ENCODE measurements at places on chromosomes 2 and 18.

- no peak for DNase-seq
Measured at GRCh38 chr2:103437161-103437560, 675.3 kb downstream of the TMEM182 start.

DNA sequence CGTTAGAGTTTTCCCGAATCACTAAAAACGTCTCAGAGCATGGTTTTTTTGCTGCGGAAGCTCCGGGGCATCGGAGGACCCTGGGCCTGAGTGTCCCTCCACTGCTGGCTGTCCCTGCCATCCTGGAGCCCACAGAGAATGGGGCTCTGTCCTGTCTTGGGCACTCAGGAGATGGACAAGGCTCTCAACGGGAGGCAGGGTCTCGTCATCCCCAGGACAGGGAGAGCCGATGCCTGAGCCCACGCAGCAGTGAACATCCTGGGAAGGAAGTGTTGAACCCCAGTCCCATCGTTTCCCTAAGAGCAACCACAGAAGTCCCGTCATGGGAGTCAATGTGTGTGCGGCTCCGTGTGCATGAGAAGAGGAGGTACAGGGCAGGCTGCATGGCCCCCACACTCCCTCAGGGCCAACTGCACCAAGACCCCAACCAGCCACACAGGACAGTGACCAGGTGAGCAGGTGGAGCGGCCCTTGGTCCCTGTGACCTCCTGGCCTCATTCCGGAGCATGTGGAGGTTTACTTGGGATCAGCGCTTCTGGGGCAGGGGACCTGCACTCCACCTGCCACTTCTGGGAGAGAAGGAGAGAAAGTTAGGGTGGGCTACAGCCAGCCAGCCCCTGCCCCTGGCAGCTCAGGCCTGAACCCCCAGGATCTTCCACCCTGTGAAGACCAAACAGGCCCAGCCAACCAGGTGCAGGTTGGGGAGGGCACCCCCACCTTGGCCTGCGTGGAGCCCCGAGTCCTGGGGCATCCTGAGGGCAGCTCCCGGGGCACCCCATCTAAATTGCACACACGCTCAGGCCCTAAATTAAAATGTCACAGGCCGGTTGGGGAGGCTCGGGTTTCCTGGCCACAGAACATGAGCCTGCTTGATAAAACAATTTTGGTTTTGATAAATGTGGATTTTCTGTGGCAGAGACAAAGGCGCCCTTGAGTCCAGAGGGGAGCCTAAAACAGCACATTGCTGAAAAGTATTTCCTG, 3.1 kb upstream of the SNED1 start:
- peak; percentile 62 for DNase-seq

- no peak for DNase-seq
Measured at GRCh38 chr2:112140899-112141625, 2.9 kb downstream of the FBLN7 start.

DNA sequence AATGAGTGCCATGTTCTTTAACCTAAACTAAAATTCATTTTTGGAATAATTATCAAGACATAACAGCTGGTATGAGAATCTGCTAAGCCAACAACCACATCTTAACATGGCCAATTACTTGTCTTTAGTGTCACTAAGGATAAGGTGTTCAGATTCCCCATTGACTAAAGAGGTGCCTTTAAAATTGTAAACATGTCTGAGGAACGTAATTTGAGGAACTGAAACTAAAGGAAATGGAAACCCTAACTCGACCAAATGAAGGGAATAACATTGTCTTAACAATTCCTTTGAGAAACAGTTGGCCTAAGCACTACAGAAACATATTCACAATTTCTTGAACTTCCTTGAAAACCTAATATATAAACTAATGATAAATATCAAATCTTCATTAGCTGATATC, 355.4 kb upstream of the GULP1 start:
- DNase-seq, result no peak

DNA sequence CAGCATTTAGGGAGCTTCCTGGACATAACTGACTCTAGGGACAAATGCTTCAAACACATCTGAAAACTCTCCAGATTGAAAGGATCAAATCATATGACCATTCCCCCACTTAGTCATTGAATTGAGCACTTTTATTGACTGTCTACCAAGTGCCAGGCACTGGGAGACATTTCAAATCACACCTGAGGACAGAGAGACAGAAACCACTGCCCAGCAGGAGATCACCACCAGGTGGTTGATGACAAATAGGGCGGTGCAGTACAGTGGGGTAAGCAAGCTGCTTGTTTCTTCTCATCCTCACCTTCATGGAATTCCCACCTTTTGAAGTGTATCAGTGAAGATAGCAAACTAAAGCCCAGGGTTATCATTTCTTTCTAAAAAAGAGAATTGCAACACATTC, 19.0 kb upstream of the CXCR4 start:
- no peak for DNase-seq

DNA sequence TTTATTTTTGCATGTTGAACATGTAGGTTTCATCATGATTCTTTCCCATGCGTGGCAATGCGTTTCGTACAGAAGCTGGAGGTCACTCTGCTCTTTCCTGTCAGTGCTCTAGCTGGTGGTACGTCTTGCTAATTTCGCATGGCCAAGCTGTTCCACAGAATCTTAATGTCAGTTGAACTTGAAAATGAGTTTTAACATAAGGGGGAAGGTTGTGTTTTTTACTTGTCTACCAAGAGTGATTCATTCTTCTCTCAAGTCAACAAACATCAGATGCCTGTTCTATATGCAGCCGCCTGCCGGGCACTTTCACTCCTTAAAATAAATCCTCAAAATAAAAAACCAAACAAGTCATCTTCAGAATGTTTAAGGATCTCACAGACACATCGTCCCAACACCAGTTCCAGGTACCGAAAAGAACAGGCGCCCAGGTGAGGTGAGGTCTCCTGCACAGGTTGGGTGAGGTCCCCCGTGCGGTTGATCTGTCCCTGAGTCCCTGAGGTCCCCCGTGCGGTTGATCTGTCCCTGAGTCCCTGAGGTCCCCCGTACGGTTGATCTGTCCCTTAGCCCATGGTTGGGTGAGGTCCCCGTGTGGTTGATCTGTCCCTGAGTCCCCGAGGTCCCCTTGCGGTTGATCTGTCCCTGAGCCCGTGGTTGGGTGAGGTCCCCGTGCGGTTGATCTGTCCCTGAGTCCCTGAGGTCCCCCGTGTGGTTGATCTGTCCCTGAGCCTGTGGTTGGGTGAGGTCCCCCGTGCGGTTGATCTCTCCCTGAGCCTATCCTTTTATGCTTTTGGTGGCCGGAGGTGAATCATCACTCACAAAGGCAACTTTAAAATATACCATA, 57.0 kb upstream of the KCNG2 start:
- no peak for DNase-seq

DNA sequence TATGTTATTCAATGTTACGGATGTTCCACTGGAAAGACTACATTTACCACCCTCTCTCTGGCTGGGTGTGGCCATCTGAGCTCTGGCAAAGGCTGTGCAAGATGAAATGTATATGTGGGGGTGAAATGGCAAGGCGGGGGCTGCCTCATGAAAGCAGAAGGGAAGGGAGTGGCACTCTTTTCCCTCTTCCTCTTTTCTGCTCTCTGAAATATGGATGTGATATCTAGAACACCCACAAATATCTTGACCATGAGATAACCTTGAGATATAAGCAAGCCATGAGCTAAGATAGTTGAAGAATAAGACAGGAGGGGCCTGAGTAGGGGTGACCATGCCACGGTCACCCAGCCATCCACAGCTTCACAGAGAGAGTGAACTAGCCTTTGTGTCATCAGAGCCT, 367.8 kb upstream of the ID2 start:
- DNase-seq, result no peak

GRCh38 chr2:160298960-160299359, 98.9 kb upstream of the ITGB6 start:
- no peak for DNase-seq

DNA sequence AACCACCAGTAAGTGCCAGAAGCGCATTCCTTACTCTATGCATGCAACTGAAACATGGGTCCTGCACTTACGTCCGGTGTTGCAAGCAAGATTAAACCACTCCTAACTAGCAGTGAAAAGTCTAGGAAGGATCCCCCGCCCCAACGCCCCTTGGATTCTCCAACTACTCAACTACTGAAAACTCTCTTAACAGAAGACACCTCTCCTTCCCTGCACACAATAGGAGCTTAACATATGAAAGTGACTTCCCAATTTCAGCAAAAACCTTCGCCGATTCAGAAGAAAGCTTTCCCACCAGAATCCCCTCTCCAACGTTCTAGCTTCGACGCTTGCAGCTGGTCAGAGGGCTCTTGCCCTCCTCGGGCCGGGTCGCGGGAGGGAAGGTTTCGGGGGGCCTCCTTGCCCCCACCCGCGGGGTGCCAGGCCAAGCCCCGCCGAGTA, 578 bp downstream of the IWS1 start:
- no peak for DNase-seq

- DNase-seq, result no peak
Measured at GRCh38 chr2:109349503-109350465, 220.8 kb downstream of the SH3RF3 start.

DNA sequence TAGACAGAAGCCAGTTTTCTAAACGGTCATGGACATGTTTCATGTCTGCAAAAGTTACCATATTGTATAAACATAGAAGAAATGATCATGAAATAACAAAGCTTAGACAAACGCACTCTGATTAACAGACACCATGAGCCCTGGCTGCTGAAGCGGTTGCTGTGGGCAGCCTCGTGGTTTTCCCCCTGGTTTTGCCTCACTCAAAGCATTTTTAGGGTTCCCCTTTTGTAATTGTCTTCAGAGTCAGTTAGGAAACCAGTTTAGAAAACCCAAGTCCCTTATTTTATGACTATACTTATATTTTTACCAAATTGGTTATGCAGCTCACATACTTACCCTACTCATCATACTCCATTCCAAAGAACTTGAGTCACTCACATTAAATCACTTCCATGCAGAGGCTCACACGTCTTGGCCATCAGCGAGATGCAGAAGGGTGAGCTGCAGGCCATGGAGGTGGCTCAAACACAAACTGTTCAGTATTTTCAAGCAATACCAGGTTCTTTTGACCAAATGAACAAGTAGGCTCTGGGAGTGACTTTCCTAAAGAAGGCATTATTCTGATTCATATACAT, 105.6 kb upstream of the SALL3 start:
- no peak for DNase-seq

GRCh38 chr2:165563468-165564225, 94.1 kb downstream of the CSRNP3 start:
- no peak for DNase-seq

- no peak for DNase-seq
Measured at GRCh38 chr2:144439993-144440392, 79.9 kb downstream of the ZEB2 start.

- no peak for DNase-seq
Measured at GRCh38 chr18:35477974-35478373, 19.8 kb downstream of the INO80C start.

DNA sequence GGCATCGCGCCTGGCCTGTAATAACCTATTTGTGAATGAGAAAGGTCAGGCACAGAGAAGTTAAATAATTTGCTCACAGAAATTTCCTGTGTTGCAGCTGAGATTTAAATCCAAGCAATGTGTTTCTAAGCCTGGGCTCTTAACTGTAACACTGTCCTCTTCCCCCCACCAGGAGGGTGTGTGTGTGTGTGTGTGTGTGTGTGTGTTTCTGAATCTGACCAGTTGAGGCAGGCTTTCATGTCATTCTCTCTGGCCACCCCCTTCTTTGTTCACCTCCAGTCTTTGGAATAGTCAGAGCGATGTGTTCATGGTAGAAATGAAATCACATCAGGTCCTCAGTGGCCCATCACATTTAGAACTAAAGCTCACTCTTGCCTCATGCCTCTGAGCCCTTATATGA, 81.2 kb downstream of the NEDD4L start:
- DNase-seq, result no peak

DNA sequence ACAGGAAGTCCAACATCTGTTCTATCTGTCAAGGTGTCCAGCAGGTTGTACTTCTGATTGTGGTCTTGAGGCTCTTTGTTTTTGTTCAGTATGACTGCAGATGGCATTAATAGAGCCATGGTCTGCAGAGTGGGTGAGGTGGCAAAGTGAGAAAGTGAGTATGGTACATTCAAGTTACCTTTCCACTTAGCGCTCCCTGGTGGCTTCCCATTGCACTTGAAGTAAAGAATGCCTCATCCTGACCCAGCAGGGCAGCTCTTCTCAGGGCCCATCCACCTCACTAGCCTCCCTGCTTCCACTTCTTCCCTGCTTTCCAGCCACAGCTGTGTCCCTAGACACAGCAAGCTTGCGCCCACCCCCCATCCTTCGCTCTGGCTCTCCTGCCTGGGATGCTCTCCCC, 148.0 kb upstream of the ALPP start:
- DNase-seq, result no peak

DNA sequence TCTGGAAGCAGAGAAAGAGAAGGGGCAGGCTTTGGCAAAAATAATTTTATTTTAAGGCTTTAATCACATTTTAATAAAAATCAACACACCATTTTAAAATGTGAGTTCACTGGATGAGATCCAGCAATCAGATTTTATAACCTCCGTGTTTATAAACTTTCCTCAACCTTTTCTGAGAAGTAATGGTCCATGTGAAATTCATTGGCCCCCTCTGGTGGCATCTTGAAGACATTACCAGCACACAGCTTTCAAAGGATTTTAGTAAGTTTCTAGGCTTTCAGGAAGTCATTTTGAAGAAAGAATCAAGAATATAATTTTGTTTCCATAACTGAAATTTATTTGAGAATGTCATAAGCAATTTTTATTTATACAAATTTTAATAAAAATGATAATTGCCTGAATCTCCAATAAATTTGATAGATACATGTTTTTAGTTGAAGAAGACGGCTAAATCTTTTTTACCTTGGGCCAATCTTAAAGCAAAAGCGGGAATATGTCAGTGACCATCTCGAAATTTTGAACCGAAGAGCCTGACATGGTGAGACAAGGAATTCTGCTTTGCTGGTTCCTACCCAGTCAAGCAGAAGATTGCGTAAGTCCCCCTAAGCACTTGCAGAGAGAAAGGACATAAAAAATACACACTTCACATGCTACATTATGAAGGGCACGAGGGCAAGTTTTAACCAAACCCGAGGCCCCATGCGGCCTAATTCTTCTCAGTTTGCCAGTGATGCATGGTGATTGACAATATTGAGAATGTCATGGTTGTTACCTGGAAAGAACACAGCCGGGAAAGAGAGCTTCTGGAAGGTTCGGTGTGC, 128.4 kb upstream of the CBLN2 start:
- DNase-seq, result no peak

GRCh38 chr2:186575302-186575701, 14.6 kb upstream of the ITGAV start:
- no peak for DNase-seq

DNA sequence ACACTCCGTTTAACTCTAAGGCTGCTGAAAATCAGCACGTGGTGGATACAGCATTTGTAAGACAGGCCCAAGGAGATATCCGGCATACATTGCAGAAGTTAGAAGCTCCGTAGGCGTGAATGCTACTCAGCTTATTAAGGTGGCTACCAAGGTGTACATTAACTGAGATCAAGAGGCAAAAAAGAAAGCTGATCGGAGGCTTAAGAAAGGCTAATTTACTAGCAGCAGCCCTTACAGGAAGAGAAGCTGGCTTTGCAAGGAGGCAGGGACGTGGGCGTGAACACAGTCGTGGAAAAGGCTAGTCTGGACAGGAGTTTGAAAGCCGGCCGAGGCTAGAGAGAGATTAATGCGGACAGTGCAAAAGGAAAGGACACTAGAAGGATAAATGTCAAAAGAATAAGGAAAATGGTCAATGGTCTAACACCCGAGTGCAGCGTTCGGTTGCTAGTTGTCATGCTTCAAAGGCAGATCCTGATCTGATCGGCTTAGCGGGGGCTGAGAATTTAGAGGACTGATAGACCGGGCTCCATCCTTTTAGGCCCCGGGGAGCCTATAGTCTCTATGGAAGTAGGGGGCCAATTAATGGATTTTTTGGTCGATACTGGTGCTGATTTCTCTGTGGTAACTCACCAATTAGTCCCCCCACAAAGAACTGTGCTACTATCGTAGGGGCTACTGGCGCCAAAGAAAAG, 45.6 kb upstream of the SELENOI start:
- DNase-seq, result peak; percentile 64

GRCh38 chr2:47504174-47504810, 101.3 kb downstream of the MSH2 start:
- peak; percentile 40 for DNase-seq
